HEK293T (cell line): ENCODE measurements at places on chromosomes 3 and 15.

DNA sequence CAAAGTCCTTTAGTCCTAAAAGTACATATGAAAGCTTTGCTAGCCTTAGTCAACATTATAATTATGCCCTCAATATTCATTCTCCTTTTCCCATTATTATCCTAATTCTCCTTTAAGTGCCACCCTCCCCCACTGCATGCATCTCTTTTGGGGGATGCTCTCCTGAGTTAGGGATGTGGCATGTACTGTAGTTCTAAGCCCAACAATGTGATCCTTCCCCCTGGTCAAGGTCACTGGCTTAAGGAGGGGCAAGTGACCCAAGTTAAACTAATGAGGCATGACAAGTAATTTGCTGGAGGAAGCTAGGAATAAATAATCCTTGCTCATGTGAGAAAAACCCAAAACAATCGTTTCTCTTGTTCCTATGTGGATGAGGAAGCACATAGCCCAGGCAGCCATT, 343.9 kb upstream of the SUCLG2 start:
- DNase-seq: no peak

DNA sequence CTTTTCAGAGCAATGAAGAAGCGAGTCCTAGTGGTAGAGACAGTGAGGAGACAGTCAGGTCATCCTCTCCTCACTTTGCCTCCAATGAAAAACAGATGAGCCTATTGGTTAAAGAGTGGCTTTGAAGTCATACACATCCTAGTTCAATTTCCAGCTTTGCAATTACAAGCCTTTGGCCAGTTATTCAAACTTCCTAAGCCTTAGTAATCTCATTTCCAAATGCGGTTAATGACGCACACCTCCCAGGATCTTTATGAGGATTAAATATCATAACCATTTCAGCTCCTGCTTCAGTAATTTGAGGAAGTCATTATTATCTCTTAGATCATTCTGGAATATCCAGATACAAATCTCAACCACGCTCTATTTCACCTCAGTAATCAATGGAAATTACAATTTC, 10.0 kb upstream of the ST6GAL1 start:
- no peak for DNase-seq

- DNase-seq: no peak
Measured at GRCh38 chr3:66344391-66344811, 123.6 kb downstream of the SLC25A26 start.

GRCh38 chr3:39965997-39966396, 156.6 kb downstream of the MYRIP start:
- no peak for DNase-seq

GRCh38 chr3:196969134-196969659, 564 bp upstream of the PIGZ start:
- DNase-seq: peak; percentile 28

DNA sequence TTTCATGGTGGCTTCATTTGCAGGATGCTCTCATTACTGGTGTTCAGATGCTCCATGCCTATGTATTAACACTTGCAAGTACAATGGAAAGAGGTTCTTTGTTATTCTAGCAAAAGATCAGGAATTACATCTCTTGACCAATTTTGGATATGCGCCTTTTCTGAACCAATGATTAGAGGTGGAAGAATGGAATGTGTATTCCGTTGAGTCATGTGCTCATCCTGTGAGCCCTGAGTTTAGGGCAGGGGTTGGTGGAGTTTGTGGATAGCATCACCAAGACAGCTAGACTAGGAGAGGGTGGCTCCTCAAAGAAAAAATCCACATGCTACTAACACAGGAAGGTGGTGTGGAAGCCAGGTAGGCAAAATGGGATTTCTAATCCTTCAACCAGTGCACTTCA, 80.7 kb upstream of the SLC25A26 start:
- DNase-seq: no peak

DNA sequence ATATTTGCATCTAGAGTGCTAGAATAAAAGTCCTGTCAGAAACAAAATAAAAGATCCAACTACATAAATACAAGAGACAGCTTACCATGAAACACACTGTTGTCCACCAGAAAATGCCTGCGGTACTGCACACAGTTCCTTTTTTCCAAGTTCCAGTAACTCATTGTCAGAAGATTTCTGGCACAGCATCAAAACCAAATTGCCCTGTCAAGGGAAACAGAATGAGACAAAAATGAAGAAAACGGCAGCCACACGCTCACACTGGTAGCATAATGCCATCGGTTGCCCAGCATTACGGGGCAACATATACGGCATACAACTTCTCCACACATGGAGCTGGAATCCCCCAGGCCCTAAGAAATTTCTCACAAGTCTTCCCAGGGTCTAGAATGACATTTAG, 40.8 kb downstream of the PLCH1 start:
- no peak for DNase-seq

DNA sequence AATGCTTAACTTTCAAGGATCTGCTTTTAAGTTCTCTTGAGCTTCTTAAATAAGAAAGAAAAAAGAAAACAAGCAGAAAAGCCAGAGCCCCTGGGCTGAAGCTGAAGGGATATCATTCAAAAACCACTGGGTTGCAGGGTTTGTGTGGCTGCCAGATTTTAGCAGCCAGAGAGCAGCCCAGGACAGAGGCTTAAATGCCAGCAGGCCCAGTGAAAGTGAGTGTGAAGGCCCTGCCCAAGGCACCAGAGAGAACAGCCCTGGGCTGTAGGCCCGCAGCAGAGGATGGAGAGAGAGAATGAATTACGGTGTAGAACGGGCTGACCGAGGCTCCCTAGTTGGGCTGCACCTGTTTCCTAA, 106.3 kb upstream of the BOC start:
- no peak for DNase-seq

DNA sequence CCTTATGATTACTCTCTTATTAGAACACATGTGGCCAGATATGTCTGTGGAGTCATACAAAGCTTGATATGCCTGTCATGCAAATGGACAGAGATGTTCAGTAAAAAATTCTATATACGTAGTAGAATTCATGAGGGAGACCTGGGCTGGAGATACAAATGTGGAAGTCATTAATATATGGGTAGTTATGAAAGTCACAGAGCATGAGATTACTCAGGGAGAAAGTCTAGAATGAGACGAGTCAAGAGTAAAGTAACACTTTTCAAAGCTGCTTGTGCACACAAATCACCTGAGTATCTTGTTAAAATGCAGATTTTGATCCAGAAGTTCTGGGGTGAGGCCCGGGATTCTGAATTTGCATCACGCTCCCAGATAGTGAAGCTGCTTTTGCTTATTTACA, 28.4 kb downstream of the OXSM start:
- DNase-seq: no peak

DNA sequence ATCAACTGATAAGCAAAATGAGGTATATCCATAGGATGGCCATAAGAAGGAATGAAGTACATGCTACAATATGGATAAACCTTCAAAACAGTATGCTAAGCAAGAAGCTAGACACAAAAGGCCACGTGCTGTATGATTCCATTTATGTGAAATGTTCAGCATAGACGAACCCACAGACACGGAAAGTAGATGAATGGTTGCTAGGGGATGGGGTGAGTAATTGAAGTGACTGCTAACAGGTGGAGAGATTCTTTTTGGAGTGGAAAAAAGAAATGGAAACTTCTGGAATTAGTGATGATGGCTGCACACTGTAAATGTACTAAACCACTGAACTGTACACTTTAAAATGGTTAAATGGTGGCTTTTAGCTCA, 630 bp upstream of the EFCAB12 start:
- no peak for DNase-seq

GRCh38 chr3:190516416-190516815, 2.5 kb downstream of the IL1RAP start:
- no peak for DNase-seq

- no peak for DNase-seq
Measured at GRCh38 chr3:190127195-190127594, 6.5 kb upstream of the P3H2 start.

DNA sequence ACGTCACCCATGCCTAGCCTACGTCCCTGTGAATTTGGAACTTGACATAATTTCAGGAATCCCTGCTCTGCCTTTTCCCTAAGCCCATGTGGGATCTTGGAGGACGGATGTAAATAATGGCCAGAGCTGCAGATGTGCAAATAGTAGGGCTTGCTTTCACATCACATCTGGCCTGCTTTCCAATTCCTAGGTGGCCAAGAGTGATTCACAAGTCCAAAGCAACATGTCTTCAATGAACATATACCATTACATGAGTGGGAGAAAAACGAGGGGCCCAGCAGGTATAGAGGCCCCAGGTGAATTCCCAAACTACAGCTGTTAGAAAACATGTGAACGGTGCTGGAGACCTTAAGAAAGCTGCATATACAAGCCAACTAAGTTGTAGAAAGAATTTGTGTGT, 214.6 kb downstream of the MAGI1 start:
- DNase-seq: no peak

DNA sequence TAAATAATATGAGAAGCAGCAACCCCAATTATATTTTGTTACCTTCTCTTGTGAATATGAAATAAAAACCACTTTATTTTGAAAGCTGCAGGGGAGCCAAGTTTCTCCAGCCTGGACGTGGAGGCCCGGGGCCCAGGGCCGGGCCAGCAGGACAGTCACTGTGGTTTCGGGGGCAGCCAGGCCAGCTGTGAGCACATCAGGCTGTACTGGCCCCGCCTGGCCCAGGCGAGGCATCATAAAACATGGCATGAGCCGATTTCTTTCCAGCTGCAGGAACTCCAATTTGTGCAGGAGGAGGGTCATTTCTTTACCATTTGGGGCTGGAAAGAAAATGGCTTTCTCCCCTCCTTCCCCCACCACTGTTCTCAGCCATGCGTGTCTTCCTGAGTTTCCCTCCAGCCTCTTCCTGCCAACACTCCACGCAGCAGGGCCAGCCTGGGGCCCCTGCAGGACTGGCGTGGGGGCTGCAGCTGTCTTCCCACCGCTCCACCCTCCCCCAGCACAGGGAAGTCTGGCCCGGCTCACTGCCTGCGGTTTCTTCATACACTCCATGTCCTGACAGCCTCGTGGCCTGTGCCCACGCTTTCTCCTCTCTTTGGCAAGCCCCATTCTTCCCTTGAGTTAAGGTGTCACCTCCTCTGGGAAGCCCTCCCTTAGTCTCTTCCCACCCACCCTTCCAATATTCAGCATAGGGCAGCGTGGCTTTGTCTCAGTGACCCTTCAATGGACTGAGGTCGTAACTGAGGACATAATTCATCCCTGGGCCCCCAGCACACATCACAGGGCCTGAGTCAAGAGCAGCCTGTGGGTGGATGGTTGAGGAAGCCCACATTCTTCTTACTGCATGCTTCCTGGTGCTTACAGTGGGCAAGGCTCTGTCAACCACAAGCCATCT, 135.8 kb downstream of the CHSY1 start:
- no peak for DNase-seq
